ENCODE measurements at places on chromosomes 5 and 9.

- DNase-seq = no peak
Measured at GRCh38 chr9:87580941-87581438, 83.3 kb downstream of the DAPK1 start.

GRCh38 chr9:89515416-89515815 lies 17.5 kb upstream of the SEMA4D start:
- DNase-seq = no peak

GRCh38 chr5:15529821-15530220 lies 29.8 kb downstream of the FBXL7 start:
- peak; percentile 31 for DNase-seq

GRCh38 chr5:98783051-98783649 lies 9.7 kb downstream of the RGMB start:
- no peak for DNase-seq

DNA sequence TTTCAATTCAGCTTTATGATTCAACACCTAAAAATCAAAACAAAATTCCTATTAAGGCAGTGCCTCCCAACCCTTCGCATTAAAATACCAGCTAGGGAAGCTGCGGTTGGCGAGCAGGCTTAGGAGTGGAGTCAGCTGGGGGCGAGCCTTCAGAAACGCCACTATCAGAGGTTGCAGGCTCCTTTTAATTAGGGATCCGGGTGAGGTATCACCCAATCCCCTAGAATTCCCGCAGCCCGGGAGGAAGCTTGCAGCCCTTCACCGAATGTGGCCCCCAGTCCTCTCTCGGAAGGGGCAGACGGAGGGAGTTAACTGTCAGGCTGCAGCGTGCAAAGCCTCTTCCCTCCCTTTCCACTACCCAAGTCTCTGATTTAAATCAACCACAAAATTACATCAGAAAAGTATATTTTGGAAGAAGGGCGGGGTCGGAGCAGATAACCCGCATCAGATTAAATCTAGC lies 1.7 kb downstream of the STC2 start:
- peak; percentile 78 for DNase-seq

- DNase-seq = no peak
Measured at GRCh38 chr5:78993165-78993564, 8.1 kb upstream of the ARSB start.

GRCh38 chr5:140214831-140215230 lies 39.8 kb downstream of the CYSTM1 start:
- peak; percentile 77 for DNase-seq

GRCh38 chr5:87185838-87186237 lies 81.8 kb upstream of the RASA1 start:
- no peak for DNase-seq

GRCh38 chr9:128733256-128733655 lies 9.3 kb upstream of the ZDHHC12 start:
- DNase-seq = peak; percentile 90

DNA sequence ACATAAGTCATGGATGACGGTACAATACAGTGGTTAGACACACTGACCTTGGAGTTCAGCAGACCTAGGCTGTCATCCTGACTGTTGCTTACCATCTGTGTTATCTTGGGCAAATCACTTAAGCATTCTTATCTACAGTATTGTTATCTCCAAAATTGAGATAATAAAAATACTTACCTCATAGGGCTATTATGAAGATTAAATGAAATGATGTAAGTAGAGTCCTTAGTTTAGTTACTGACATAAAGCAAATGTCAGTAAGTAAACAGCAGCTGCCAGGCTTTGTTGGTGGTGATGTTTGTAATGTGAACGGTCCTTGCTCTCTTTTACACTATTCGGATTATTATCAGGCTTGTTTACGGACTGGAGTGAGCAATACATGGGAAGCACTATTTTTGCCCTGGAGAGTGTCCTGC lies 107.3 kb upstream of the DPYSL3 start:
- peak; percentile 44 for DNase-seq

DNA sequence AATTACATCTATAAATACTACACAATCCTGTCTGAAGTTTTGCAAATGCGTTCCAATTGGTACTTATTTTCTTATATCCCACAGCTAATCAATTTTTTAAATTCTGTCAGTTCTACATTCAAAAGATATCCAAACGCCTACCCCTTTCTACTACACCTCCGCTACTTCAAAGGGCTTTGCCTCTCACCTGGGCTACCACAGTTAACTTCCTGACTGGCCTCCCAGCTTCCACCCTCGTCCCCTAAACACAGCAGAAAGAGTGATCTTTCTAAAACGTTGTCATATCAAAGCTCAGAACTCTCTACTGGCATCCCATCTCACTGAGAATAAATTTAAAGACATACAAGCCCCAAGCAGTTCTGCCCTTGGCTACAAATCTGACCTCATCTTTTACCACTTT lies 32.3 kb upstream of the NIPBL start:
- no peak for DNase-seq

- peak; percentile 61 for DNase-seq
Measured at GRCh38 chr9:19127871-19128500, 694 bp upstream of the PLIN2 start.

- DNase-seq = no peak
Measured at GRCh38 chr5:85896514-85896913, 721.2 kb upstream of the COX7C start.

- DNase-seq = no peak
Measured at GRCh38 chr5:16918156-16918555, 17.9 kb downstream of the MYO10 start.

- DNase-seq = no peak
Measured at GRCh38 chr9:401223-401622, 186.6 kb downstream of the DOCK8 start.

DNA sequence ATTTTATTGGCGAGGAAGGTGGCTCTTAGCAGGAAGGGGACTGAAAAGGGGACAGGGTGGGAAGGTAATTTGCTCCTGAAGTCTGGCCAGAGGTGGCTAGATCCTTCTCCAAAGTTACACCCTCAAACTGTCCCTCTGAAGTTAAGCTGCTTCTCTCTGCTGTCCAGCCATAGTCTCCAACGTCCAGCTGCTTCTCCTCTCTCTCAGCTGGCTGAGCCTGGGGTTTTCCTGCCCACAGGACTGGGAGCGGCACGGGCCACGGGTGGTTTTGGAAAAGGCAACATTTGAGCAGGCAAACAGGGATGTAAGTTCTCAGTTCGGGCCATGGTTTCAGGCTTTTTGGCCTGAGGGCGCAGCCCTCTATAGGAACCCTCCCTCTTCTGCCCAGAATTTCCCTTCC lies 128.3 kb downstream of the YIPF5 start:
- DNase-seq = no peak

- DNase-seq = no peak
Measured at GRCh38 chr9:99155736-99156135, 50.8 kb downstream of the TGFBR1 start.

GRCh38 chr5:37133939-37134338 lies 115.2 kb downstream of the CPLANE1 start:
- peak; percentile 77 for DNase-seq

DNA sequence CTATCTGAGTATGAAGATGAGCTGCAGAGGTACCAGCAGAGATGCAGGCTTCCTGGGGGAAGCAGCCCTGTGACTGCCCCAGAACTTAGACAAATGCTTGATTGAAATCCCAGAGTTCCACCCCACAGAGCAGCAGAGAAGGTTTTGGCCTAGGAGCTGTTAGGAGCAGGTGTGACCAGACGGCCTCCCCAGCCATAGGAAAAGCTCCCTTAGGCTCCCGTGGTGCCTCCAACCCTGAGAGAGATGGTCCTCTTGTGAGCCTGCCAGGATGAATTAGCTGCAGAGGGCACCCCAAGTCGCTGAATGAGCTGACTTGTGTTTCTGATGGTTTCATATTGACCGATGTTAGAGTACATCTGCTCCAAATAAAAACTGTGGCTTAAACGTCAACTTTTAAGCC lies 22.1 kb downstream of the NTRK2 start:
- no peak for DNase-seq

DNA sequence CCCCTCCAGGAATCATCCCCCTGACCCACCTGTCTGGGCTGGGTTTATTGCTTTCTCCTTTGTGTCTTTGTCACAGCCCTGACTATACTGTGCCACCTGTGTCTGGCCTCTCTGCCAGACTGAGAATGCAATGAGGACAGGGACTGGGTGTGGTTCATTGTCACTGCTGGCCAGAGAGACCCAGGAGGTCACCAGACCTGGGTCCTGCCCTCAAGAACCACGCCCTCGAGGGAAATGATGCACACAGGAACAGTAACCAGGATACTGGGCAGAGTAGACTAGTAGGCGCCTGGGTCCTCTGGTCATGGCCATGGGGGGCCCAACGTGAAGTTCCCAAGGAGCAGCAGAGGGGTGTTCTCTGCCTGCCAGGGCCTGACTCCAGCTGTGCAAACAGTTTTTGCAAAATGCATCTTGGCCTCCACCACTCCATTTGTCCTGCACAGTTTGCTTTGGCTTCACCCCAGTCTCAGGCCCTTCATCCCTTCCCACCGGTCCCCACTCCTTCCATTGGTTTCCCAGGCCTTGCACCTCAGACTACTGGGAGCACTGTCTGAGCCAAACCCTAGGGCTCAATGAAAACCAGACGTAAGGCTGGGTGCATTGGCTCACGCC lies 17.8 kb downstream of the RGS3 start:
- no peak for DNase-seq

DNA sequence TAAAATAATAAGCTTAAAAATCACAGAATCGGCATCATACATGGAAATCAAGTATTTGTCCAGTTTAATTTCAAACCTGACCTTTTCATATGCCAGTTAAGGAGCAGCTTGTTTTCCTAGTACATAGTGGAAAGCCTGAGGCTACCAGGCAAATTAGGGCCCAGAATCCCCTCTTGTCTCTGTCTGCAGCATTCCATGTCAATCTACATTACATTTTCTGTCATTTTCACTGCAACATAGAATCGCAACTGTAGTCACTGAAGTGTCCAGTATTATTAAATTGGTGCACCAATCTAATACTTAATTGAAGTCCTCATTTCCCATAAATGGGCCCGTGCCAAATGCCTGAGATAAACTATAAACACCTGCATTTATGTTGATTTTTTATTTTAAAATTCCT lies 1352.2 kb upstream of the ACO1 start:
- DNase-seq = no peak

DNA sequence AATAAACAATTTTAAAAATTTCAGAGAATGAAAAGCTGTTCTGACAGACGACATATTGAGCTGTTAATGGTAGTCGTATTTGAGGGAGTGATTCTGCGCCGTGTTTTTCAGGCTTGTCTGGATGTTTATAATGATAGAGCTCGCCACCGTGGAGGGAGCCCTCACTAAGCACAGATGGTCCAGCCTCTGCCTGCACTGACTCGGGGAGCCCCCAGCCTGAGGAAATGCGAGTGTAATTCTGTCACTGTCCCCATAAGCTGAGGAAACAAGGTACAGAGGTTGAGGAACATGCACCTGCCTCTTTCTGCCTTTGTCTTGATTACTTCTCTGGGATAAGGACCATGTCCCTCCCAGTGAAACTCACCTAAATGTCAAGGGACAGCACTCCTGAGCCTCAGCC lies 7.4 kb upstream of the DBH start:
- DNase-seq = no peak

DNA sequence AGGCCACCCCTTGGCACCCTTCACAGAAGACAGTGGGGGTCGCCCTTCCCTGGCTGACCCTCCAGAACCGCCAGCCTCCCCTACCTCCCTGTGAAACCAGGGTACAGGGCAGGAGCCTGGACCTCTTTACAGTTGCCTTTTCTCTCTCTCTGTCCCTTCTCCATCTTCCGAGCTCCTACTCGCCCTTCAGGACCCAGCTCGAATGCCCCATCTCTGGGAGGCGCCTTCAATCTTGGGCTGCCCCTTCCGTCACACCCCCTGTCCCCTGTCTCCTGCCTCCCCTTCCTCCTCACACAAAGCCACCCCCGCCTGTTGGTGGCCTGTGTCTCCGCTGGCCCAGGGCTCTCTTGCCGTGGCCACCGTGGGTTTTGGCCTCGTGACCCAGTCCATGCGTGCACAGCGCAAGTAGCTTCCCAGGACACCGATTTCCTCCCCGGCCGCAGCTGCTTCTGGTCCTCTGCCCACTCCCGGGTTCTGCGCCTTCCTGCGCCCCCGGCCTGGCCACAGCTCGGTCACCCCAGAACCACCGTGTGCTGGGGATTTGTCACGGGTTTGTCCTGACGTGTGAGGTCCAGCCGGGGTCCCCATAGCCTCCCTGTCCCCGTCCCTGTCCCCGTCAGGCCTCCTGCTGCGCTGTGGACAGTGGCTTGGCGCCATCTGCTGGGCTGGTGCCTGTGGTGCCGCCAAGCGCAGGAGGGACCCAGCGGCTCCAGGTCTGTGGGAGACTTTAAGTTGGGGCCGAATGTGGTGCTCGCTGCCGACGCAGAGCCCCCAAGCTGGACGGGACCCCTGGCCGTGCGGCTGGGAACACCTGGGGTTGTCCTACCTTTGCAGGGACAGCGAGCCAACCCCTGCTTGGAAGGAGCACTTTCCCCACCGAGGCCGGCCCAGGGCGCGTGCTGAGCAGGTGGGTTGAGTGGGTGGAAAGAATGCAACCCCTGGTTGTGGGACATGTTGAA lies 4.0 kb upstream of the TMEM250 start:
- peak; percentile 42 for DNase-seq

GRCh38 chr5:146463446-146463845 lies 16.3 kb downstream of the TCERG1 start:
- no peak for DNase-seq

- DNase-seq = no peak
Measured at GRCh38 chr5:39946356-39947045, 521.7 kb upstream of the DAB2 start.

DNA sequence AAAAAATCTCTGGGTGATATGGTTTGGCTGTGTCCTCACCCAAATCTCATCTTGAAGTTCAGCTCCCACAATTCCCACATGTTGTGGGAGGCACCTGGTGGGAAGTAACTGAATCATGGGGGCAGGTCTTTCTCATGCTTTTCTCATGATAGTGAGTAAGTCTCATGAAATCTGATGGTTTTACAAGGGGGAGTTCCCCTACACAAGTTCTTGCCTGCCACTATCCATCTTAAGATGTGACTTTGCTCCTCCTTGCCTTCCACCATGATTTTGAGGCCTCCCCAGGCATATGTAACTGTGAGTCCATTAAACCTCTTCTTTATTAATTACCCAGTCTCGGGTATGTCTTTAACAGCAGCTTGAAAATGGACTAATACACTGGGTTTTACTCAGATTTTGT lies 513.9 kb downstream of the TLE4 start:
- peak; percentile 1 for DNase-seq

DNA sequence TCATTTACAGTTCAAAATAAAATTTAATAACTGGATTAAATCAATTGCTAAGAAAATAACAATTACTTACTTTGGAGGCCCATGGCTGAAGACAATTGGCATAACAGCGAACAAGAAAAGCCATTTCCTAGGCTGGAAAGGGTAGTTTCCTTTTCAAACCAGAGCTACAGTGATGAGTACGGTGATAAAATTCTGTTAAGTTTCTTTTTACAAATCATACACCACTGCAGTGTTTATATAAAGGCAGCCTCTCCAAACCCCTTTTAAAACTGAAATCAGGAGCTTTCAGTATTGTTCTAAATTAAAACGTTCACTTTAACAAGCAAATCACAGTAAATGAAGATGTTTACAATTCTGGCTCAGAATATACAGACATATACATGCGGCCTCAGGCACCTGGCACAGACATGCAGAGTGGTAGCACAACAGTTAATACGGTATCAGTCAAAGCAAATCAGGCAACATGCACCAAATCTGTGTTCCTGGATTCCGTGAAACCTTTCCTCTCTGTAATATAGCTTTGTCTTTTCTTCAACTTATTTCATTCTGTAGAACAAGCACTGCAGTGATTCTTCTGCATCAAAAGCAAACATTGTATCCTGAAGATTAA lies 102.9 kb downstream of the RAPGEF6 start:
- DNase-seq = no peak

- peak; percentile 48 for DNase-seq
Measured at GRCh38 chr5:33981408-33982162, 2.9 kb downstream of the SLC45A2 start.

- DNase-seq = no peak
Measured at GRCh38 chr9:99063522-99063921, 41.4 kb upstream of the TGFBR1 start.
